Activated CD8-positive, alpha-beta memory T cell treated with anti-CD3 and anti-CD28 coated beads for 48 hours (primary cell): ENCODE measurements at places on chromosomes 16 and 17.

GRCh38 chr16:10949424-10949970 lies 5.1 kb downstream of the CLEC16A start:
- DNase-seq = no peak

GRCh38 chr16:74092336-74092735 lies 204.3 kb upstream of the PSMD7 start:
- DNase-seq = no peak

DNA sequence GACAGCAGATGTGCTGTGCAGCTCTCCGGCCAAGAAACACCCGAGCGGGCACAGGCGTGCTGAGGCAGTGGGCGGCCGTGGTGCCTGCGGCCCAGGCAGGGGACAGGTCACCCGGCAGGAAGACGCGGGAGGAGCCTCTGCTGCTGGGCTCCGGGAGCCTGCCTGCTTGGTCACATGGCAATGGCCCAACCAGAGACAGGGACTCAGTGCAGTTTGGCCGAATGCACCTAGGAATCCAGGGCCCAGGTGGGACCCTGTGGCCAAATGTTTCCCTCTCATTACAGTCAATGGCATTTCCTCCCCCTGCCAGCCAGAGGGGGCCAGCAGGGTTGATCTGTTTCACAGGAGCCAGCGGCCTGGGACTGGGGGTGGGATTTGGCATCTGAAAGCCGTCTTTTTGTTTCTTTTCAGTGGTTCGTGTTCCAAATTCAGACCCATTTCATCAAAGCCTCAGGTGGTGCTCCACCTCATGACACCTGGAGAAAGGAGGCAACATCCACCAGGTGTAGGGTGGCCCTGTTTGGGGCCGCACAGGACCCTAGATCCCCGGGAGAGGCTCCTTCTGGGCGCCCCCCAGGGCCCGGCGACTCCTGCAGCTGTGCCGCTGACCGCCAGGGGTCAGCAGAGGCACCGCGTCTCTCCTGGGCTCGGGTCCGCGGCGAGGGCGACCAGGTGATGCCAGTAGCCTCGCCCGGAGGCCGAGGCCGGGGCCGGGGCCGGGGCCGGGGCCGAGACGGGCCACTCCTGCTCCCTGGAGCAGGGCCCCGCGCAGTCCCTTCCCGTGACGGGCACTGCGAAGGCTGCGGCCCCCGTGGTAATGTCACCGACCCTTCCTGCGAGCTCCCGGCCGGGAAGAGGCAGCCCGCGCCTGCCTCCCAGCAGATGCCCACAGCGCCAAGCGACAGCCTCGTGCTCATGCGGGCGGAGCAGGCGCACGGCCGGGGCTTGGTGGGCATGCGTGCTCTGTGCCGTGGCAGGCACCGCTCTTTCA lies 118.5 kb downstream of the C16orf78 start:
- no peak for DNase-seq

DNA sequence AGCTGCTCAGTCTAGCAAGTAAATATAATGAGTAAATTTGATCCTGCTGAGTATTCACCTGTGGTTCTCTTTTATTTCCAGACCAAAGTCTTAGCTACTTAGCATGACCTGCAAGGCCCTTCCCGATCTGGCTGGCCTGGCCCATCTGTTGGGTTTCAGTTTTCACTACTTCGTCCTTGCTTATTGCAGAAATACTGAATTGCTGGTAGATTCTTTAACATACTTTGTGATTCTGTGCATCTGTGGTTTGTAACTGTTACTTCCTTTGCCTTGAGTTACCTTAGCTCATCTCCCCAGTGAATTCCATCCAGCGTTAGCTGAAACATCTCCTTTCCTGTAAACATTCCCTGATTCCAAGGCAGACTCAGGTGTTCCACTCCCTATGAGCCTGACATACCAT lies 131.1 kb downstream of the PHKB start:
- no peak for DNase-seq

- no peak for DNase-seq
Observed at GRCh38 chr16:48507886-48508285, 102.1 kb downstream of the N4BP1 start.

DNA sequence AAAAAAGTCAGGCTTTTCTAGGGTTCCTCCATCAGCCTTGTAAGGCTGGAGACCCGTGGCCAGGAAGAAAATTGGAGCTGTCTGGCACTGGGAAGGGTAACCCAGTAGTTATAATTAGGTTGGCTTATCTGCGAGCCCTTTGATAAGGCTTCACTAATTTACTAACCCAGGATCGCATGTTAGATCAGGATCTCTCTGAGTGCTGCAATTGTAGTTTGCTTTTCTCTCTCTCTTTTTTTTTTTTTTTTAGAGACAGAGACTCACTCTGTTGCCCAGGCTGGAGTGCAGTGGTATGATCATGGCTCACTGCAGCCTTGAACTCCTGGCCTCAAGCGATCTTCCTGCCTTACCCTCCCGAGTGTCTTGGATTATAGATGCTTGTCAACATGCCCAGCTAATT lies 17.0 kb downstream of the ABCC1 start:
- DNase-seq = no peak

DNA sequence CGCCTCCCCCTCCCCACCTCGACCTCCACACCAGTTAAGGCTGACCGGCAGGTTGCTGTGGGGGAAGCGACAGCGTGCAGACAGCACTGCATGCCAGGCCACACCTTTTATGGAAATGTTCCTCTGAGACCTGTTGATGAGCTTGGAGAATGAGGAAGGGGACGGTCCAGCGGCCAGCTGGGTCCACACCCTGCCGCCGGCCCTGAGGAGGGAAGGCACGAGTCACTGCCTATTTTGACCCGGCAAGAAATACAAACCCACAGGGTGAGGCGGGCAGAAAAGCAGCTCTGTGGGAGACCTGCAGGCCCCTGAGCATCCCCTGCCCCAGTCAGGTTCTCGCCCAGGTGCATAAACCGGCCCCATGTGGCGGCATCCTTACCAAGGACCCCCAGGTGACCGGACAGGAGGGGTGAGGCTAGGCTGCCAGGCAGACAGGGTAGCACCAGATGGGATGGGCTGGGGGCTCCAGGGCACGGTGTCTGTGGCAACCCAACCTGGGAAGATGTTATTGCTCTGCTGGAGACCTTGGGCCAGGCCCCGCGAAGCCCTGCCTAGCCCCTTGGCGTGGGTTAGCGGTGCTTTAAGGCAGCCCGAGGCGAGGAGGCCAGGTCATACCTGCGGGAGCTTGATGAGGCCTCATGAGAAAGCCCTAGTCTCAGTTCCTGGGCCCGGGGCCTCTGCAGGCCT lies 12.7 kb downstream of the NATD1 start:
- DNase-seq = no peak

GRCh38 chr17:13016881-13017654 lies 759 bp downstream of the ELAC2 start:
- no peak for DNase-seq

DNA sequence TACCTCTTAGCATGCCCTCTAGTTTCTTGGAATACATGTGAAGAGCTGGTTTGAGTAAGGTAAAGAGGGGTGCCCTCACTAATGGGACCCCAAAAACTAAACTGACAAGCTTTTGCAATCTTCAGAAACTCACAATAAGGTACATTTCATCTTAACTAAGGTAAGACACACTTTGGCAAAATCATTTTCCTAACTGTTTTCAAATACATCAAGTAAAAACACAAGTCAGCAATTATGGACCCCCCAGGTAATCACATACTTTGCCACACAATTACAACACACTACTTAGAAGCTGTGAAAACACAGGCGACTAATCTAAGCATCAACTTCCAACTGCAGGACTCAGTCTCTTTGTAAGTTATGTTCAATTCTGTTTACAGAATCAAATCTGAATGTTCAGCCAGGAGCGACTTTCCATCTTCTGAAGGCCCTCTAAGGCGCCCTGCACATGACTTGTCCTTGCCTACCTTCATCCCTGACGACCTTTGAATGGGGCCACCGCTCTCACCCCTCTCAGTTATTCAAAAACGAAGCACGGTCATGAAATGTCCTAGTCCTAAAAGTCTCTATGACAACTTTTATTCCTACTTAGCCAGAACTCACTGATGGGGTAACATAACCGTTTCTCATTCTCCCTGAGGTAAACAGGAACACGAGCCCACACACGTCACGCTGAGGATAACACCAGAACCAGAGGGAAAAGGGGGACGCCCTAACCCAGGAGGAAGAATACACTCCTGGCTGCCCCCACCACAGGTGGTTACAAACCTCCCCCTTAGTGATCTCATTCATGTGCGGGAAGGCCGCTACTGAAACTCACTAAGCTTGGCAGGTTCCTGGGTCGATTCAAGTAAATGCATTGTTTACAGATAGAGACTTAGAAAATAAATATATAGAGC lies 5.5 kb downstream of the CREBBP start:
- DNase-seq = no peak

- DNase-seq = no peak
Observed at GRCh38 chr17:28142305-28142704, 99.8 kb downstream of the NLK start.
